ENCODE measurements at places on chromosomes 5 and 9.

GRCh38 chr9:91824601-91825305 lies 125.3 kb downstream of the ROR2 start:
- no peak for DNase-seq

- DNase-seq = no peak
Observed at GRCh38 chr9:114847492-114848417, 41.9 kb upstream of the TNFSF15 start.

GRCh38 chr5:159921721-159922120 lies 5.4 kb downstream of the ADRA1B start:
- DNase-seq = no peak

DNA sequence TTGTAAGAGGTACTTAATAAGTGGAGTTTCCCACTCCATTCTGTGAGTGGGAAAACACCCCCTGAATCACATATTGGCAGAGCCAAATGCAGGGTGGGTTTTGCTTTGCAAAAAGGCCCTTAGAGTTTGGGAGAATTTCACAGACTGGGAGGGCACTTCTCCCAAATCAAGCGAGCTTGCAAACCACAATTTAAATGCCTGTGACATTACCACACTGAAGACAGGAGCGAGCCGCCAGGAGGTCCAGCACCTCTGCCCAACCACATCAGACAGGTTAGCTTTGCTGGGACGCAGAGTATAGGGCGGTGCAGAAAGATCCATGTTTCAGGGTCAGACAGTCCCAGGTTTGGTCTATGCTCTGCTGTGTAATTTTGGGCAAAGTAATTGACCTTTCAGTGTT lies 2.3 kb downstream of the ALAD start:
- DNase-seq = no peak

- DNase-seq = no peak
Observed at GRCh38 chr5:159206368-159206767, 3.0 kb downstream of the RNF145 start.

- DNase-seq = no peak
Observed at GRCh38 chr5:88740604-88741185, 142.3 kb downstream of the MEF2C start.
